AG08395 (cell line): ENCODE measurements at places on chromosomes 2 and 18.

DNA sequence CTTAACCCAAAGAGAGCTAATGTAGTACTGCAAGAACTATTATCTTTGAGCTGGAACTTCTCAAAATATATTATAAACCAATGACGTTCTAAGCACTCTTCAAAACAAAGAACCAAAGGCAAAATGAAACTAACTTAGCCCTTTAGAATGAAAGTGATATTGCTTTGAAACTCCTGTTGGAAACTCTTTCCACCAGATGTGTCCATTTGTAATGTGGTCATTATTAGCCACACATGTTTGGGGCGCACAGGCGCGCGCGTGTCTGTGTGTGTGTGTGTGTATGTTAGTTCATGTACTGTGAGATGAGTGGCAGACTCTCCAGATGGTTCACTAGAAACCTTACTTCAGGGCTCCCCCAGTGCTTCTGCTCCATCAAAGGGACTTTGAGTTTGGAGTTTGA is 323.4 kb downstream of the BCL11A start:
- DNase-seq, result no peak

GRCh38 chr2:18834341-18834740 is 245.0 kb upstream of the NT5C1B start:
- peak; percentile 73 for DNase-seq

DNA sequence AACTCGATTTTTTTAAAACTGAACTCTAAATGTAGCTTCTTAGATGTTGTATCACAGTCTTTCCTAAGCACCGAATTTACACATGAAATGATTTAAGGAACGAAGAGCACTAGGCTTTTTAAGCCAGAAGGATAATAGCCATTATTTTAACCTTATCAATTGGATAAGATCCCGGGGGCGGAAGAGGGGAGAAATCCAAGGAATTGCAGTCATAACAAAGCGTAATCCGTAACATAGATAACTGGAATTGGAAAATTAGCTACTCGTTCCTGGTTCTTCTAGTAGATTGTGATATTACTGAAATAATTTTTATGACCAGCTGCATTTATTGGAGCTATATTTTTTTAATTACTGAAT is 988 bp upstream of the KANSL1L start:
- no peak for DNase-seq

DNA sequence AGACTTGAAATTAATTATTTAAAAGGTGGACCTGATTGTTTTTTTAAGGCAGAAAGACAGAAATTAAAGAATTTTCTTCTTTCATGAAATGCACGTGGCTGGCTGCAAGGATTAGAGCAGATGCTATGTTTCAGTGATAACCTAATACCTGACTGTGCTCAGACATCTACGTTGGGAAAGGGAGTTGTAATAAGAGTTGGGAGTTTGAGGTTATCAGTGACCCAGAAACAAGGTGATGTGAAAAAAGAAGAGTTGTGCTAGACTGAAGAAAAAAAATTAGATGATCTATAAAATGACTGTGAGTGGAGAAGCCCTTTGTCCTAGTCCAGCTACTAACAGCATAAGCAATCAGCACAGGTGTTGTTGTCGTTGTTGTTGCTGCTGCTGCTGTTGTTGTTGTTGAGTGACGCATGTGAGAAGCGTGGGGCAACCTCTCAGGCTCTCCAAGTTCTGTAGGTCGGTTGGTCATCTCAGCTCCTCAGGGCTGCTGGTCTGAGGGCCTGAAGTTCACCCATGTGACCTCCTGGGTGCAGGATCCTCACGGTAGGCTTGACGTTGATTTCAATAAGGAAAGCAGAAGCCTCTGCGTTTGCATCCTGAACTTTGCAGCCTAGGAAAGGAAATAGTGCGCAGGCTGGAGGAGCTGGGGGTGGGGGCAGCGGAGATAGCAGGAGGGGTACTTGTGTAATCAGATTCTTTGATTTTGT is 7.6 kb downstream of the POU3F3 start:
- no peak for DNase-seq

- DNase-seq, result no peak
Measured at GRCh38 chr18:57908092-57908491, 105.0 kb upstream of the ATP8B1 start.

DNA sequence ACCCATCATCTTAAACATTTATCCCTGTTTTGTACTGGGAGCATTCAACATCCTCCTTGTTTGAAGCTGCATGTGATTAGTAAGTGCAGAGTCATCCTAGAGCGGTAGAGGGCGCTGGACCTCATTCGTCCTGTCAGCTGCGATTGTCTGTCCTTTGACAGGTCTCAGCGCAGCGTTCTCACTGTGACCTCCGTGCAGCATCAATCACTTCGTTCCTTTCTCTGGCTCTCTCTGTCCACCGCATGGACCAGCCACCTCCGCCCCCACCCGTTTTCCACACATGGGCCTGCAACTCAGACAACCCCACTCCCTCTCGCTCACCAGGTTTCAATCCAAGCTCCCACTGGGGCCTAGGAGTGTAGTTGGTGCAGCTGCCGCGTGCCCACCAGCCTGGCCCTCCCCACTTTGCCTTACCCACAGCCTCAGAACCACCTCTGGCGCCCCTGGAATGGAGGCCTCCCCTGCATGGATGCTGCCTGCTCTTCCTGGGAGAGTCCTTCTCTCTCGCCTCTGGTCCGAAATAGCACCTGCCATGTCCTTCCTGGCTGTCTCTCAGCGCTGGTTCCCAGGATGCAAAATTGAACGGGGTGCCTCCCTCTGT is 90.5 kb downstream of the NDUFA10 start:
- peak; percentile 48 for DNase-seq

DNA sequence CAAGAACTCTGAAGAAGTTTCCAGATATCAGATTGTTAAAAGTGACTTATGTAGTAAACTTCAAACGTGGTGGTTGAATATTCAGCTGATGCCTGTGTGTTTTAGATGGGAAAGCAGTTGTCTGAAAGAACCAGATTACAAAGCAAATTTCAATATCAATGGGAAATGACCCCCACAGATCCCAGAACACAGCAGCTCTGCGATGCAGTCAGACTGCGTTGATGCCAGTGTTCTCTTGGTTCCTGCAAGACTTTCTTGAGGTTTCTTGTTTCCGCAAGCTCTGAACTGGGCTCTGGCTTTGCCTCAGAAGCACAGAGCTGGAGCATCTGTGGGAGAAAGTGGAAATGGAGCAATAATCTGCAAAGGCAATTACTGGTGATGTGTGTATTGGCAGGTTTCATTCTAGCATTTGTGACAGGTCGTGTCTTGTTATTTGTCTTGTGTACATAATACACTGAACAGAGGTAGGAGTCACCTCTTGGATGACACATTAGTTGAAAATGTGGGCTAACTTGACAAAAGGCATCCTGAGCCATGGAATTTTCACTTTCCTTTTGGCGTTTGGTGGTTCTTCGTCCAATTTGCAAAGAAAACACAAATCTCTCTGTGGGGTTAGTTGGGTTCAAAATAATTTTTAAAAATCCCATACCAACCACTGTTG is 10.8 kb upstream of the LYPD6B start:
- no peak for DNase-seq

DNA sequence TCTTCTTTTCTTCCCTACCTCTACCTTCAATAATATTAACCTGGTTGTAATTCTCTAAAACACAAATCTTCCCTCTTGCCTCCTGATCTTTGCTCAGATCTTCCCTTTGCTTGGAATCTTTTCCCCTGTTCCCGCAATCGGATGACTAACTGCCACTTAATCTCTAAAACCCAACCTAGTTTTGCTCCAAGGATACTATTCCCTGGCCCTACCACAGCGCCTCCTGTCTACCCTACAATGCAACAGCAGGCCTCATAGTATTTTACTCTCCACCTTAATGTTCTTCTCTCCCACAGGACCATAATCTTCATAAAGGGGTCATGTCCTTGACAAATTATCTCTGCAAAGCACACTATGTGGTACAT is 246.8 kb upstream of the TNP1 start:
- peak; percentile 28 for DNase-seq

DNA sequence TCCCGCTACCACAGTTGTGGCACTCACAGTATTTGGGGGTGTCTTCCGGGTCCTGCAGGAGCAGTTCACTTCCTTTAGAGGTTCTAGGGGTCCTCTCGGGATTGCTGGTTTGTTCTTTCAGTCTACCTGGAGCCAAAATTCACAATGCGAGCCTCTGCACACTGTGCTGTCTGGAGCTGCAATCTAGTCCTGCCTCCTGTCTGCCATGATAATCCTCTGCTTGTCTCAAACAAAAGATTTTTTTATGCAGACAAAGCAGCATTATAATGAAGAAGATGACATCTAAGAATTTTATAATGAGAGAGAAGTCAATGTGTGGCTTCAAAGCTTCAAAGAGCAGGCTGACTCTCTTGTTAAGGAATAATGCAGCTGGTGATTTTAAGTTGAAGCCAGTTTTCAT is 975.1 kb upstream of the GYPC start:
- DNase-seq, result no peak

- DNase-seq, result no peak
Measured at GRCh38 chr2:234401426-234401825, 95.5 kb downstream of the ARL4C start.

GRCh38 chr2:158746488-158746887 is 48.6 kb upstream of the DAPL1 start:
- DNase-seq, result no peak

DNA sequence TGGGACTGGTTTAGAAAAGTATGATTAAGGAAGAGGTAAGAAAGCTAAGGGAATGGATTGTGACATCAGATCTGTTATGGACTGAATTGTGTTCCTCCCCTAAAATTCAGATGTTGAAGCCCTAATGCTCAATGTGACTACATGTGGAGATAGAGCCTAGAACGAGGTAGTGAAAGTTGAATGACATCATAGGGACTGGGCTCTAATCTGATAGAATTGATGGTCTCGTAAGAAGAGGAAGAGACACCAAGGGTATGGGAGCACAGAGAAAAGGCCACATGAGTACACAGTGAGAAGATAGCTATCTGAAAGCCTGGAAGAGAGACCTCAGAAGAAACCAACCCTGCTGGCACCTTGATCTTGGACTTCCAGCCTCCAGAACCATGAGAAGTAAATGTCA is 178.3 kb downstream of the TRIB2 start:
- no peak for DNase-seq

- no peak for DNase-seq
Measured at GRCh38 chr2:86254576-86255538, 55.6 kb downstream of the MRPL35 start.

DNA sequence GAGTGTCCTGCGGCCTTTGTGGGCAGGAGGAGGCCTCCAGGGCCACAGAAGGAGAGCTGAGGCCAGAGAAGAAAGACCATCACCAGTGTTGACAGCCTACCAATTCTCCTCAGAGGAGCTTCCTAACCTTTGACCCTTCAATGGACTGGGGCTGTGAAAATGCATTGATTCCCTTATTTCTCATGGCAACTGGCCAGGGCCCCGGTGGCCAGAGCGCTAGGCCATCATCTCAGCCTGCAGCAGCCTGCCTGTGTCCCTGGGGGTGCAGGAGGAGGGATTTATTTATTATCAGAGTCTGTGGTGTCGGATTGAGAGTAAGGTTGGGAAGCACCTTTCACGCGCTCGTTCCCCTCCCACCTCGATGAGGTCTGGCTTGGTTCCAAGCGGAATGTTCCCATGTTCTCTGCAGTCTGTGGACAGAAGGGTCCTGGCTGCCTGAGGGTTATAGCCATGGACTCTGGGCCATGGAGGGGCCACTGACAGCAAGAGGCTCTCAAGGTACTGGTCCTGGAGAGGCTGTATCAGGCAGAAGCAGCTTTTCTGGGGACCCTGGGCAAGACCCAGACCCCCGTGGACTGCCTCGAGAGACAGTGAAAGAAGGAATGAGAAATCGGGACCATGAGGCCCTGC is 53.8 kb downstream of the CYP27C1 start:
- DNase-seq, result no peak

GRCh38 chr2:3257826-3258225 is 119.8 kb downstream of the EIPR1 start:
- no peak for DNase-seq

DNA sequence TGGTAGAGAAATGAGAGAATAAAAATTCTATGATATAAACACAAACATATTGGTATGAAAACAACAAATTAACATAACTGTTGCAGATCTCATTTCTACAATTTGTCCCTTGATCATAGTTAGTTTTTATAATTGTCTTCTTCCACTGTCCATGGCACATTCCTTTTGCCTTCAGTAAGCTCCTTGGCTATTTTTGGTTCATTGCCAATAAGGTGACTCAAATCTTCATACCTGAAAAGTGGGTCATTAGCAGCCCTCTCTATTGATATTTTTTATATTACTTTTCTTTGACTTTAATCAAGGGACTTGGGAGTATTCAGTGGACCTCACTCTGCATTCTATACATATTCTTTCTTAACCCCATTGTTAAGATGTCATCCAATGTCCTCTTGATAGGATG is 552.9 kb downstream of the TDRD15 start:
- DNase-seq, result no peak

DNA sequence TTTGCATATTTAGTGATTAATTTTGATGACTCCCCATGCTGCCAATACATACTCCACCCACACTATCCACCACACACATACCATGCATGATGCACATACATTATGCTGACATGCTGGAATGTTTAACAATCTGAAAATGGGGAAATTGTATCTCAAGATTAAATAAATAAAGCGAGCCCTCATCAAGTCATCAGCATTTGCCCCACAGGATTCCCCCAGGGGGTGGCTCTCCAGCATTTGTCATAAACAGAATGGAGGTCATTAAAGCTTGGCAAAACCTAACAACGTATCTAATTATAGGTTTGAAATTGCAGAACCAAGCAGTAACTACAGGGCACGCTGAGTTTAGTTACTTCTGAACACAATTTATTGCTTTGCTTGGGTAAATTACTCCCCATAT is 141.2 kb upstream of the TACR1 start:
- DNase-seq, result no peak

DNA sequence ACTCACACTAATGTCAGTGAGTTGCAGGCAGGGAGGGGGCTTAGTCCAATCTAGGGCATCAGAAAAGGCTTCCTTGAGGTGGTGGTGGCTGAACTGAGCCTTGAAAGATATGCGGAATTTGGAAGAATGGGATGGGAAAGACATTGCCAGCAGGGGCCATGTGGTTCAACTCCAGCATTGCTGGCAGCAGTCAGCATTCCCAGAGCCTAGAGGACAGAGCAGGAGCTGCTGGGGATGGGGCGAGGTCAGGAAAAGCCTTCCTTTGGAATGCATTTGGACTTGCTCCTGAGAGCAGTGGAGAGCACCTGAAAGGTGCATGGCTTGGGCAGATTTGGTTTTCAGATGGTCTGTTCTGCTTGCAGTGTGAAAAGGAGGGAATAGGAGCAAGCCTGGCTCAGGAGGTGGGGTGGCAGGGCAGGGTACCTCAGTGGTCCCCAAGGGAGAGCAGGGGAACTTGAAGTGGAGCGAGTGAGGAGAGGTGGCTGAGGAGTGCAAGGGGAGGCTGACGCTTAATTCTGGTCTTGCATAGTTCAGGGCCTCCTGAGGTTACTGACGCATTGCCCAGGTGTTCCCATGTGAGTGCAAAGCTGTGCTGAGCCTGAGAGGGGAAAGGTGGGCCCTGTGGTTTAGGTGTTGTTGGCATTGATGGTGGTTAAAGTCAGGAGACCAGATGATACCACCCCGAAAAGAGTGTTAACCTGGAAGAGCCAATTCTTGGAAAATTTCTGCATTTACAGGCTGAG is 112.1 kb upstream of the MGAT5 start:
- DNase-seq, result no peak

DNA sequence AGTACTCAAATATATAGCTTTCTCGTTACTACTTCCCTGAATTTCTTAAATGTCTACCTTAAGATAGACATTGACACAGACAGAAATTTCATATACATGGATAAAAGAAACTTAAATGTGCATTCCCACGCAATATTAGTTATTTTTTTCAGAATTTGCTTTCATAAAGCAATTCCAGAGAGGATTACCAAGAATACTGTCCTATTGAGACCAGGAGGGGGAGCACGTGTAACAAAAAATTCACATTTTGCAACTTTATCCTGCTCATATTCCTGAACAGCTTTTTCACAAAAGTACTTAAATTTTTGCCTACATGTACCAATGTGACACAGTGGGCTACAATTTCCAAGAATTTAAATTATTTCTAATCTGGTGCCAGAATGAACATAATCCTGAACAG is 30.7 kb upstream of the ERCC3 start:
- DNase-seq, result peak; percentile 49
